Ovary (tissue), 10 donors: ENCODE measurements at places on chromosomes 1 and 21.
A peak's percentile ranks its signal among the peaks of the same experiment; 100 is the strongest.

DNA sequence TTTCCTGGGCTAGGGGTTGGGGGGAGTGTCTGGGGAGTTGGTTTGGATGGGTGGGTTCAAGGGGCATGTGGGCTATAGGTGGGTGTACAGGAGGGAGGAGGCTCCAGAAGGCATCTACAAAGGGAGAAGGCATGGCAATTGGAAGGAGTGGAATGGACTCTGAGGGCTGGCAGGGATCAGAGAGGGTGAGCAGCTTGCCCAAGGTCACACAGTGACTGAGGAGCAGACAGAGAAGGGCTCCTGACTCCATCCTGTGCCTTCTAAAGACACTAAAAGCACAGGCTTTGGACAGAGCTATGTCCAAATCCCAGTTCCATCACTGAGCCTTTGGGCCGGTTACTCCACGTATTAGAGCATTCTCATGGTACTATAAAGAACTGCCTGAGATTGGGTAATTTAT lies 151.8 kb downstream of the PTPRU start:
- DNase-seq, result no peak

GRCh38 chr1:83641796-83642443 lies 357.0 kb downstream of the TTLL7 start:
- peak; percentile 52 for DNase-seq

DNA sequence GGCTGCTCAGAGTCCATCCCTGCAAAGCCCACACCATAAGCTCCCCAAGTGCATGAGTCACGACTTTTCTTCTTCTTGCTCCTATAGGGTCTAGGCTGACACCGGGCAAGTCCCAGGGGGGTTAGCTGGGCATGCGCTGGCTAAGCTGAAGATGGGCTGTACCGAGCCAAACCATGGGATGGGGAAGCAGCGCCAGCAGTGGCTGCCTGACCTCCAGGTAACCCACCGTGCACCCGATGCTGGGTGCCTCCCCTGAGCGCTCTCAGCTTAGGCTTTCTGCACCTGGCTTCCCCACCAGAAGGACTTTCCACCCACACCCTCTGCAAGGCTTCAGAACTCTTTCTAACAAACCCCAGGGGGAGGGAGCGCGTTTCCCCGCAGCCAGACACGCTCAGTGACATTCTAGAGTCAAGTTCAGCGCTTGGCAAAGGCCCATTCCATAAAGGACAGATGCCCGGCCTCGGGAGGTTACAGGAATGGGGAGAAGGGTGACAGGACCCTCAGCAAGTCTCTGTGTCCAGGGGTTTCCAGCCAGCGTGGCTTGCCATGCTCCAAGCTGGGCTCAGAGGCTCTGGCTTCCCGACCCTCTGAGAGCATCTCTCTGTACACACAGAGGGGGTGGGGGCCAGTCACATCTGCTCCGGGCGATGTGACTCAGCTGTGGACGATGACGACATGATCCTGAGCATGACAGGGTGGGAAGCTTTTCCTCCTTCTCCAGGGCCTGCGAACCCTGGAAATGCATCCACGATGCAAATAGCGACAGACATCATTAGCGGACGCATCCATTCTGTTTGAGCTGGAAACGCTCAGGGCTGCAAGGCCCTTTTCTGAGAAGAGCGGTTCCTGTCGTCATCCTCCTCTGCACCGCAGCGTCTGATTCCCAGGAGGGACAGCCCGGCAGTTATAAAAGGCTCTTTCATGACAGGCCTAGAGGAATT lies 107.8 kb downstream of the SIK1 start:
- no peak for DNase-seq

DNA sequence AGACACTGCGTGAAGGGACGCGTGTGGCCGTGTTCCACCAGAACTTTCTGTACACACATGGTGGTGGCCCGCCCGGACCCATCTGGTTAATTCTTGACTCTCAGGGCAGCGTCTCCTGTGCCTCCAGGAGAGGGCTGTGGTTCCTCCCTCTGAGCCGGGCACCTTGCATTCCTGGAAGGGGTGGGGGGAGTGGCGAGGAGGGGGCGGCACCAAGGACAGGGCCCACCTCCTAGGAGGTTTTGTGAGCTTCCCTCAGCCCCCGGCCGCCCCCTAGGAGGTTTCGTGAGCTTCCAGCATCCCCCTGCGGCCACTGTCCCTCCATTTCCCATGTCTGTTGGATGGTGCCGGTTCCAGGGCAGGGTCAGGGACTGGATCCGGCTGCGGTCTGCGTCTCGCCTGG lies 28.9 kb downstream of the FAAP20 start:
- DNase-seq, result no peak

DNA sequence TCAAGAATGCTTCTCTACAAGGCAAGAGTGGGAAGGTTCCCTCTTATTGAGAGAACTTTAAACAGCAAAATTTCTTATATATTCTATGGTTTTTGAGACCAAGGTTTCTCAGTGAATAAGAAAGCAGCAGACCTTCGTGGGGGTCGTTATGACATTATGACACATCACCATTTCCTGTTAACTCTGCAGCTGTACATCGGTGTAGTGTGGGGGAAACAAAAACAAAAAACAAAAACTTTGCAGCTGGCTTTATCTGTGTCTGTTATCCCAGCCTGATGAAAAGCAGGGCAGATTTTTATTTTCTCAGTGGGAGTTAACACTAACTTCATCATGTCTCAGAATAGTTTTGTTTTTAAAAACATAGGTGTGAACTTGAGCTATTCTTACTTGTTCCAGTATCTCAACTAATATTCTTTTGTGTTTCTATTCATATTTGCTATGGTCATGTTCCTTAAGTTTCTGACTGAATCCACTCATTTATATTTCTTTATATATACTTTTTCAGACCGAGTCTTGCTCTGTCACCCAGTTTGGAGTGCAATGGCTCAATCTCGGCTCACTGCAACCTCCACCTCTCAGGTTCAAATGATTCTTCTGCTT lies 2.1 kb downstream of the SDE2 start:
- DNase-seq, result no peak

GRCh38 chr1:173295995-173296394 lies 88.9 kb upstream of the TNFSF4 start:
- no peak for DNase-seq

DNA sequence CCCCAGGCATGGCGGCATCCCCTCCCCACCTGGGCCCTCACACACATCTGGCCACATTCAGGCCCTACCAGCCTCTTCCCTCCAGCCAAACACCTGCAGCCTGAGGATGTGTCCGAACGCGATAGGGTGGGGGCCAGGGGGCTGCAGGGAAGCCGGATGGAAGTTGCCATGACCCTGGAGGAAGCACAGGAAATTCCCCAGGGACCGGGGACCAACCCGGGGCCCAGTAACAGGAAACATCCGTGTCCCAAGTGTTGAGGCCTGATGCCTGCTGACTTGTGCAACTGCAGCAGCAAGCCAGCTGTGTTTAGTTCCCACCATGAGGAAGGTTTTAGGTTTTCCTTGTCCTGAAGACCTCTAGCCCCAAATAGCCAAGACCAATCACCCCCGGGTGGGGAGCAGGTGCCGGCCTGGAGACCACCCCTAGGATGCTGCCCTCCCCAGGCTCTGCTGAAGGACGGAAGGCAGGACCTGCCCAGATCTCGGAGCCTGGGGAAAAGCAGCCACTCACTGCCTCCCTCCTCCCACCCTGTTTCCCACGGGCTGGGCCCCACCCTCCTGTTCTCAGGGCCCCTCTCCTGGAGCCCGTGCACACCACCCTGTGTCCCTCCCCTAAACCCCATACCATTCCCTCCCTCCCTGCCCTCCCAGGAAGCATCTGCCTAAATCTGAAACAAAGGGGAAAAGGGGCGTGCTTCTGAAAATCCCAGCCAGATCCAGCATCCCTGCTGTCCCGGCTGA lies 29.8 kb downstream of the MEGF6 start:
- no peak for DNase-seq

DNA sequence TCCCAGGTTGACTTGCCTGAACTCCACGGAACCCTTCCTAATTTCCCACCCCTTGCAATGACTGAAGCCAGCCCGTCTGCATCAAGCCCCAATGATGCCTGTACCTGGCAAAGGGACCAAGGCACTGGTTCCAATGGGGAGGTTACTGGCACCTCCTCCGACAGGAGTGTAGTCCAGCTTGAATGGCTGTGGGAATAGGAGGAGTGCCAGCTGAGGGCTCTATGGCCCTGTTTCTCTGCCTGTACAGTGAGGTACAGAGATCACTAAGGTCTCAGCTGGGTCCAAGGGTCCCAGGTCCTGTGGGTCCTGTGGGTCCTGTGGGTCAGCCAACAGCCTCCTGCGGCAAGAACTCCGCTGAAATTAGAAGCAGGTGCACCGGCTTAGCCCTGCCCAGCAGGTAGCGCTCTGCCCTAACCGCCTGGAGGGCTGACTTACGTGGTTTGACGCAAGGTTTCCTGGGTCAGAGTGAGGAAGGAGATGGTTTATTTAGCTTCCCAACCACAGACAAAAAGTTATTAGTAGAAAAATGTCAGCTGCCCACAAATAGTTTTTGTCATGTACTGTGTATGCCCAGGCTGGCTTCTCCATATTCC lies 9.9 kb upstream of the SPRR4 start:
- DNase-seq, result no peak
